Uterus (tissue), 4 donors: ENCODE measurements at places on chromosomes 2 and 18. TPM values are rescaled to one million over a fixed set of nuclear protein-coding genes. Genes with fewer than 3 reads are reported as not detected.
A peak's percentile ranks its signal among the peaks of the same experiment; 100 is the strongest.

- no peak for DNase-seq
Observed at GRCh38 chr2:99386011-99386410, 48.8 kb downstream of the EIF5B start.

- no peak for DNase-seq
Observed at GRCh38 chr2:158994920-158995676, 26.7 kb downstream of the TANC1 start.

- no peak for DNase-seq
Observed at GRCh38 chr2:180360283-180360618, 353.2 kb upstream of the CWC22 start.

DNA sequence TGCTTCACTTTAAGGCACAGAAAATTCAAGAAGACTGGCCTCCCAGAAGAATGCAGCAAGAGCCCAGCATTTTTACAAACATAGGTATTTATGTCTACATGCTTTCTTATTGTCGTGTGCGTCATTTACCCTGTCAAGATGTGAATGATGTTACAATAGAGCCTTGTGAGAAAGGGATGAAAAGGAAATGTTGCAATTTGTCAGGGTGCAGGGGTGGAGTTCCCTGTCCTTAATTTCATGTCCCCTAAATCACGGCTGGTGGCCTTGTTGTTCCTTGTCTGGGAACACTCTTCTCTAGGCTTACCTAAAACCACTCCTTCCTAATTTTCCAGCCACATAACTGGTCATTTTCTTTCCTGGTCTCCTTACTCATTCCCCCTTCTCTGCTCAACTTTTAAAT lies 194.2 kb downstream of the TXNL1 start:
- DNase-seq, result no peak

DNA sequence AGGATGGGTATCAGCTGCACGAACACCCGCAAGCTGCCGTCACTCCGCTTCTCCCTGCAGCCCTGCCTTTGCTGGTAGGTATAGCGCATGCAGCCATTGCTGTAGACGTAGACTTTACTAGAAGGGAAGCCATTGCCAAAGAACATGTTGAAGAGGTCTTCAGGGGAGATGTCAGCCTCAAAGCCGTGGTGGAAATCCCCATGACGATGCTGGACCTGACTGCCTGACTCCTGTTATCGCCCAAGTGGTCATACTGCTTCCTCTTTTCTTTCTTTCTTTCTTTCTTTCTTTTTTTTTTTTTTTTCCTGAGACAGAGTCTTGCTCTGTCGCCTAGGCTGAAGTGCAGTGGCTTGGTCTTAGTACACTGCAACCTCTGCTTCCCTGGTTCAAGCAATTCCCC lies 68.7 kb upstream of the SPRED2 start:
- DNase-seq, result no peak

GRCh38 chr18:79573921-79574491 lies 105.6 kb upstream of the CTDP1 start:
- DNase-seq, result peak; percentile 9

GRCh38 chr2:165558832-165559231 lies 89.3 kb downstream of the CSRNP3 start:
- DNase-seq, result no peak

DNA sequence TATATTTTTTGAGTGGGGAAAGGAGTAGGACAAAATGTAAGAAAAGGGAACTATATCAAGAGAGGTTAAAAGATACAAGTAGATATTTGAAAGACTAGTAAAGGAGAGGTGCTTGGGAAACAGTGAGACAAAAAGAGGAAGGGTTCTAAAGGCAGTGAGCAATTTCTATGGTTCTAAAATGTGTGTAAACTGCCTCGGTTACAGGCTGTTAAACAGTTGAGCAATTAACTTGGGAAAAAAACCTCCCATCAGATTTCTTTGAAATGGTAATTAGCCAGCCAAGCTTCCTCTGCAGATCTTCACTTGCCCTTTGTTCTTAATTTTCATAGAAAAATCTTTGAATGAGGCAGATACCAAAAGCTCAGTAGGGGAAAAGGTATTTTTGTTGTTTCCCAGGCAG lies 238.7 kb upstream of the KCNH7 start:
- DNase-seq, result no peak

GRCh38 chr2:25286025-25286400 lies 55.7 kb downstream of the DNMT3A start:
- DNase-seq, result no peak

- DNase-seq, result no peak
Observed at GRCh38 chr2:175396696-175397095, 215.2 kb upstream of the ATP5MC3 start.

The CPLX4 gene
- total RNA-seq, result not detected

The ACSL3 gene
- total RNA-seq, result 39.7 TPM

The CSRNP3 gene
- total RNA-seq, result 5.9 TPM

The ST6GAL2 gene
- total RNA-seq, result 0.51 TPM
